ENCODE measurements at places on chromosomes 6 and 20. TPM values are rescaled to one million over a fixed set of nuclear protein-coding genes. Genes with fewer than 3 reads are reported as not detected.

TCF21 gene
- total RNA-seq, result not detected

PRICKLE4 gene
- total RNA-seq, result 0.12 TPM

SCUBE3 gene
- total RNA-seq, result 0.10 TPM

HLA-DOB gene
- not detected for total RNA-seq

IP6K3 gene
- 1.1 TPM for total RNA-seq

SLPI gene
- not detected for total RNA-seq

All from RPMI7951 (cell line).